Breast epithelium (tissue), 4 donors: ENCODE measurements at places on chromosomes 11 and 22. TPM values are rescaled to one million over a fixed set of nuclear protein-coding genes. Genes with fewer than 3 reads are reported as not detected.

GRCh38 chr11:44344423-44344820, 34.5 kb upstream of the ALX4 start:
- no peaks in the 10 kb centered on the region for H3K36me3 ChIP-seq
- peaks cover 6% of the 10 kb centered on the region for H3K27me3 ChIP-seq
- no peaks in the 10 kb centered on the region for H3K4me1 ChIP-seq
- H3K4me3 ChIP-seq = no peak overlapping the region

DNA sequence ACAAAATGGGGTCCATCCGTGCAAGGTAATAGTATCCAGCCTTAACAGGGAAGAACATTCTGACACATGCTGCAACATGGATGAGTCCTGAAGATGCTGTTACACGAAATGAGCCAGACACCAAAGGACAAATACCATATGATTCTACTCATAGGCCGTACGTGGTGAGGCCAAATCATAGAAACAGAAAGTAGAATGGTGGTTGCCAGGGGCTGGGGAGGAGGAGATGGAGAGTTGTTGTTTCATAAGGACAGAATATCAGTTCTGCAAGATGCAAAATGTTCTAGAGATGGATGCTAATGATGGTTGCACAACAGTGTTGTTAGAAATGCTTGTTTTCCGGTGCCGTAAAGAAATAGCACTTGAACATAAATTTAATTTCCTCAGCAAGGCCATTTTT, 2.6 kb downstream of the TBX10 start:
- H3K27me3 ChIP-seq = no peaks in the 10 kb centered on the region
- no peaks in the 10 kb centered on the region for H3K36me3 ChIP-seq
- no peak for DNase-seq
- no peak overlapping the region for H3K4me3 ChIP-seq

GRCh38 chr11:19275496-19275895, 34.8 kb upstream of the E2F8 start:
- H3K4me1 ChIP-seq = no peaks in the 10 kb centered on the region
- no peak overlapping the region for H3K4me3 ChIP-seq
- H3K27me3 ChIP-seq = no peaks in the 10 kb centered on the region
- H3K36me3 ChIP-seq = no peaks in the 10 kb centered on the region
- H3K27ac ChIP-seq = no peak overlapping the region
- DNase-seq = no peak

GRCh38 chr22:39994041-39994565, 651 bp upstream of the FAM83F start:
- DNase-seq = no peak
- H3K27me3 ChIP-seq = no peaks in the 10 kb centered on the region
- peak overlapping the region; percentile 71 for H3K4me3 ChIP-seq
- peaks cover 17% of the 10 kb centered on the region for H3K4me1 ChIP-seq
- peak overlapping the region; percentile 80 for H3K27ac ChIP-seq

- no peak for DNase-seq
- H3K4me1 ChIP-seq = no peaks in the 10 kb centered on the region
- no peak overlapping the region for H3K27ac ChIP-seq
- no peaks in the 10 kb centered on the region for H3K27me3 ChIP-seq
These were observed 3.3 kb downstream of the OR52L1 start for GRCh38 chr11:5983443-5983842.

GRCh38 chr11:23973244-23973643, 523.6 kb upstream of the LUZP2 start:
- no peaks in the 10 kb centered on the region for H3K4me1 ChIP-seq
- no peak overlapping the region for H3K27ac ChIP-seq
- H3K27me3 ChIP-seq = no peaks in the 10 kb centered on the region

The GDPD4 gene
- not detected for total RNA-seq
